Activated T-helper 2 cell treated with anti-CD3 and anti-CD28 coated beads, Interferon-gamma antibody, Interleukin-2, Interleukin-4, amounts not matched to agents 10 μg/mL and 5 μg/mL and 100 μg/mL, durations not matched to agents 14 hours and 24 hours and 36 hours (primary cell): ENCODE measurements at places on chromosomes 2 and 18. TPM values are rescaled to one million over a fixed set of nuclear protein-coding genes. Genes with fewer than 3 reads are reported as not detected.

RFTN2 gene
- total RNA-seq, result not detected in 2 replicates

CIB4 gene
- total RNA-seq, result not detected in 2 replicates

LCT gene
- 0.53 and 0.55 TPM in 2 replicates for total RNA-seq

SLC9A4 gene
- total RNA-seq, result 0.09 TPM in 2 replicates

VWA3B gene
- not detected in 2 replicates for total RNA-seq

NAT8 gene
- not detected in 2 replicates for total RNA-seq

VAMP8 gene
- total RNA-seq, result 99.7 and 101 TPM in 2 replicates

GPR45 gene
- not detected in 2 replicates for total RNA-seq

IMPA2 gene
- total RNA-seq, result 17.4 and 22.2 TPM in 2 replicates
